Activated T-helper 2 cell treated with anti-CD3 and anti-CD28 coated beads, Interferon-gamma antibody, Interleukin-2, Interleukin-4, amounts not matched to agents 10 μg/mL and 5 μg/mL and 100 μg/mL, durations not matched to agents 14 hours and 24 hours and 36 hours (primary cell): ENCODE measurements at places on chromosomes 12 and 14.

DNA sequence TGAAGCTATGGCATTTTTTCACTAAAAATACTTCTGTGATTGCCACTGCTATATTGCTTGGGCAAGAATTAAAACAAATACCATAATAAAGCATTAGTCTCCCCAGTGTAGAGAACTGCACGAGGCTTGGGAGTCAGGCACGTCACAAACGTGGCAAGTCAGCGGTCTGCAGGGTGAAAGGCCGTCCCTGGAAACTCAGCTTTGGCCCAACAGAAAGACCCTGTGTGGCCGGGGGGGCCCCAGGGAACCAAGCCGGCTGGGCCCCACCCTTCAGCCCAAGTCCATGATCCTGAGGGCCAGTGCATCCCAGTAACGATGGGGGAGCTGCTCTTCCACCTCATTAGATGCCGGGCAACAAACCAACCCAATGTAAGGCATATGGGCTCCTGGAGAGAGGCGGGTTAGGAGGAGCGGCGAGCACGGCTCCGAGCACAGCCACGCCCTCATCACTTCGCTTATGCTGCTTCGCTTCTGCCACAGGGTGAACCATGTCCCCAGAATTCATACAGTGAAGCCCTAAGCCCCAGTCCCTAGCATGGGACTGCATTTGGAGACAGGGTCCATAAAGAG lies 50.9 kb upstream of the GPR68 start:
- DNase-seq, result no peak

GRCh38 chr12:124369827-124370378 lies 75.0 kb downstream of the RFLNA start:
- no peak for DNase-seq

DNA sequence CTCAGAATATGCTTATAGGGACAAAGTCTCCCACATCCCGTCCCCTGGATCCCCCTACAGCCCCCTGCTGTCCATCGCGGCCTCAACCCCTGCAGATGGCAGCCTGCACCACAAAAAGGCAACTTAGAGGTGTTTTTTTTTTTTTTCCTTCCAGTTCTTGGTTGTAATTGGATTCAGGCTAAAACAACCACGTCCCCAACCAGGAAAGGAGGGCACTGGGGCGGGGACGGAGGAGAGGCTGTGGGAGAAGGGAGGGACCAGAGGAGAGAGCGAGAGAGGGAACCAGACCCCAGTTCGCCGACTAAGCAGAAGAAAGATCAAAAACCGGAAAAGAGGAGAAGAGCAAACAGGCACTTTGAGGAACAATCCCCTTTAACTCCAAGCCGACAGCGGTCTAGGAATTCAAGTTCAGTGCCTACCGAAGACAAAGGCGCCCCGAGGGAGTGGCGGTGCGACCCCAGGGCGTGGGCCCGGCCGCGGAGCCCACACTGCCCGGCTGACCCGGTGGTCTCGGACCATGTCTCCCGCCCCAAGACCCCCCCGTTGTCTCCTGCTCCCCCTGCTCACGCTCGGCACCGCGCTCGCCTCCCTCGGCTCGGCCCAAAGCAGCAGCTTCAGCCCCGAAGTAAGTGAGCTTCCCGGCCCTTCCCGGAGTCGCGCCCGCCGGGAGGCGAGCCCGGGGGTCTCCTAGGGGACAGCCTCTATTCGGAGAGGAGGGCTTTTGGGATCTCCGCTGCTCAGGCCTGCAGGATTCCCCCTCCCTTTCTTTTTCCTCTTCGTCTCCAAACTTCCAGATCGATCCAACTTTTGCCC lies at the start of gene MMP14:
Gene MMP14, plus strand, starts transcription at position 285 of the 813 bp plus-strand sequence. Its CDS starts 233 bp downstream, at position 518.
- DNase-seq, result no peak

- no peak for DNase-seq
These were observed 2.1 kb upstream of the KRT72 start for GRCh38 chr12:52603314-52603713.

DNA sequence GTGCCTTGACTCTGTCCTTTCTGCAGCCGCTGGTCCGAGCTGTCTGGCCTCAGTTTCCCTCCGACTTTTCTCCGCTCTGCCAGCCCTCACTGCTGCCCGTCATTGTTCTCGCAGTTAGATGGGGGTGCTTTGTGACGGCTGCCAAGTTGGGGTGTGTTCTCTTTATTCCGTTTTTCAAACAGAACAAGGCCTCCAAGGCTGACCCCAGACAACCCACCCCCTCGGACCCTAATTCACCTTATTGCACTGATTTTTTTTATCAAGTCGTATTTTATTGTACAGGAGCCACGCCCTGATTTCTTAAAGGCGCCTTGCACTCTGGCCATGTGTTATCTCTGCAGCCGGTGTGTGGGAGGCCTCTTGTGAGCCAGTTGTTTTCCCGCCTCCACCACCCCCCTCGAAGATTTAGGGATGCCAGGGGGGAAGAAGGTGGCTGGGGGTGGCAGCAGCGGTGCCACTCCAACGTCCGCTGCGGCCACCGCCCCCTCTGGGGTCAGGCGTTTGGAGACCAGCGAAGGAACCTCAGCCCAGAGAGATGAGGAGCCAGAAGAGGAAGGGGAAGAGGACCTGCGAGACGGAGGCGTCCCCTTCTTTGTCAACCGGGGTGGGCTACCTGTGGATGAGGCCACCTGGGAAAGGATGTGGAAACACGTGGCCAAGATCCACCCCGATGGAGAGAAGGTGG lies 1.3 kb downstream of the VASH1 start:
- no peak for DNase-seq

DNA sequence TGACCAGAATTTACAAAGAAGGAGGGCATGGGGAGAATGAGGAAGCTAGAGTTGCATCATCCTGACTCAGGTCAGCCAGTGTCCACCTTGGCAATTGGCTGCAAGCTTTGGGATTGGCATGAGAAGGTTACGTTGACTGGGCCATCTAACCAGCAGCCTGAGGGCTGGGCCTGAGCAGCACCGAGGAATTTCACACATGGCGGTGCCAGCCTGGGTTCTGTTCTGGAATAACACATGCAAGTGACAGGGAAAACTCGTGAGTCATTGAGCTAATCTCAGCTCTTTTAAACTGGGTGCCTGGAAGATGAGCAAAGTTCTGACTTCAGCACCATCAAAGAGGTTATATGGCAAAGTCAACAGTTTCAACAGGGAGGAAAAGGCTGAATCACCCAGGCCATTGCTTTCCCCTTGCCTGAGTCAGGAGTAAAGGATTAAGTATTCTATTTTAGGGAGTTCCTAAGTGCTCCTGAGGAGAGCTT lies 543.2 kb upstream of the TBX3 start:
- no peak for DNase-seq

GRCh38 chr12:93261505-93262094 lies 116.1 kb upstream of the NUDT4 start:
- DNase-seq, result no peak

DNA sequence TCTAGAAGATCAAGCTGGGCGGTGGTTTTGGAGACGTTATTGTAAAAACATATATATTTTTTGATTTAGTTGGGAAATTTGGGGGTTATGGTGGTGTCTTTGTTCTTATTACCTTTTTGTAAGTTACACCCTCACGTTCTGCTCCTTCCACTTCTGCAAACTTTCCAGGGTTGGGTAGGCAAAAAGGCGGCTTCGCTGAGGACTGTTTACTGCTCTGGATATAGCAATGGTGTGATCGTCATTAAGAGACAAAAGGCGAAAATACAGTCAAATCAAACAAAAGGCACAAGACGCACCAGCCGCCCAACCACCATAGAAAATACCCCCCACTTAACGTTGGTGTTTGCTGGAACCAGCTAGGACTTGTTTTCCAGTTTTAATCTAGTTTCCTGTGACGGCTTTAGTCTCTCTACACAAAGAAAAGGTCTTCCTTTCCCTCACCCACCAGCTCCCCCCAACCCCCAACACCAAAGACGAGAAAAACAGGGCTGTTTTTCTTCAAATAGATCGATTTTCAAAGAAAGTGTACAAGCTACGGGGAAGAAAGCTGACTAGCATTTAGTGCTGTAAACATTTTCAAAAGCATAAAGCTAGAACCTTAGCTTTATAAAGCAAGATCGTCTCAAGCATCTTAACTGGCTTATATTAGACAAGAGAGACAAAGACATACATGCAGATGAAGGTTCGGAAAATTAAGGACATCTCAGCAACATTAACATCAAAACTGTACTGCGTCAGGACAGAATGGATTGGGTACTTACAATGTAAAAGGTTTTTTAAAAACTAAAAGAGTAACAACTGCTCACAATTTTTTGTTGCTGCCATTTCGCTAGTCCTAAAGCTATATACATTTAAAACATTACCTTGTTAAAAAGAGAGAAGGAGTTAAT lies 2.0 kb upstream of the SETD1B start:
- DNase-seq, result peak; percentile 29

DNA sequence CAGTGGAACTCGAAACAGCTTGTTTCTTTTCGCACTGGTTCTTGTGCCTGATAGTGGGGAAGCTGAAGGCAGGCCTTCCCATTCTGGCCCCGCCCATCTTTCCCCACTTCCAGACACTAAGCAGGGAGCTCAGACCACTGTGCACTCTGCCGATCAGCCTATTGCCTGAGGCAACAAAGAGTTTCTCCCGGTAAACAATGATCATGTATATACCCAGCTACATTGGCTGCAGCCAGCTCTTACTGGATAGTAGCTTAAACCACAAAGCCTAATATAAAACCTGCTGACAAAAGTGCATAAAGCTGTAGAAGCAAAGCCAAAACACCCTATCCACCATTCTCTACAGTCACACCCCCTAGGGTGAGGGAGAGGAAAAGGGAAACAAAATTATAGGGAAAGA lies 24.7 kb upstream of the GLIPR1 start:
- no peak for DNase-seq

DNA sequence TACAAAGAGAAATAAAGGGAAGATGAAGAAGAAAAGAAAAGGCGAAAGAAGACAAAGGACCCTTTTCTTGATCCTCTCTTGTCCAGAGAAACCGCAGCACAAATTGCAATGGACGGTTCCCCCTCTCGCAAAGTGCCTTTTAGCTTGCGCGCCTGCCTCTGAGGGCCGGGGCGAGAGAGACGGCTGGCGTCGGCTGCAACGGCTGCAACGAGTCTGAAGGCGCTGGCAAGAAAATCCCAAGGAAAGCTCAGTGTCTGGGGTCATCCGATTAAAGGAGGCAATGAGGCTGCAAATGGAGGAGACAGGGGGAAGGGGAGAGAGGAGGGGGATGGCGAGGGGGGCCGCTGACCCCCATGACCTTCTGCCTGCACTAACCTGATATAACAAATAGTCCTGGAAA lies 671.5 kb downstream of the MED13L start:
- no peak for DNase-seq

GRCh38 chr12:18284386-18284785 lies 23.1 kb downstream of the PIK3C2G start:
- DNase-seq, result no peak

- no peak for DNase-seq
These were observed 5.3 kb downstream of the C2CD5 start for GRCh38 chr12:22539055-22539454.
